NCI-H1436 treated with DMSO at 0.1 percent for 48 hours (cell line): ENCODE measurements at places on chromosomes 4 and X.

GRCh38 chr4:53813998-53814397, 222.7 kb upstream of the LNX1 start:
- no peak for DNase-seq

- DNase-seq: no peak
Measured at GRCh38 chrX:46573892-46574773, 568 bp downstream of the CHST7 start.

- DNase-seq: no peak
Measured at GRCh38 chr4:14562901-14563300, 439.4 kb upstream of the CPEB2 start.

DNA sequence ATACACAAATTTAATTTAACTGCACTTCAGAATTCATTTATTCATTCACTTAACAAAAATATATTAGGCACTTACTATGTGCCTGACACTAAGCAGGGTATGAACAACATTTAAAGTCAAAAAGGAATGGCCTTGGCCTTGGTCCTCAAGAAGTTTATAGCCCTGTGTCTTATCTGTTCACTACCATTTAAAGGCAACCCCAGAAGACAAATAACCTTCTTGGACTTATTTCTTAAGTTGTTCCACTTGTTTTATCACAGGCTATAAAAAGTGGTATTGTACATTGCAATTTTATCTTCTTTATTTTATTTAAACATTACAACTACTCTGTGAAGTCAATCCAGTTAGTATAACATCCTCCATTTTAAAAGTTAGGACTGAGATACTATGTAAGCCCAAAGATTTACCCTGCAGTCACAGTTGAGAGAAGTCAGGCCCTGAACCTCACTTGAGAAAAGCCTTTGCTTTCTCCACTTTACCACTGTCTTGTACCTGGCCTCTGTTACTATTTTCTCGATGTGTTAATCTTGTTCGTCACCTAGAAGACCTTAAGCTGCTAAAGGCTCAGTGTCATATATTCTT, 305.6 kb upstream of the DIPK2B start:
- DNase-seq: no peak

DNA sequence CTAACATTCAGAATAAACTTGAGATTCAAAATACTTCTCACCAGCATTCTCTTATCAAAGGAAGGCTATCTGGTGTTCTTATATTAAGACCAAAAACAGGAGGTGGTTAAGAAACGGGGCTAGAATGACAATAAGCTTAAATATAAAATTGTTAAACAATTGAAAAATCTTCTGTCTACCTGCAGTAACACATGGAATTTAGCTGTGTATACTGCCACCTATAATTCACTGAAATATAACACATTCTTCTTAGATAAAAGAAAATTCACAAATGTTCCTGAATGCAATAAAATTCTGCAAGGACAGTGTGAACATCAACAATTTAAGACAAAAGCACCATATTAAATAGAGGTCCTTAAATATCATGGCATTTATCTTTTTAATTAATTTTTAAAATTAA, 11.5 kb upstream of the PCDH10 start:
- DNase-seq: no peak
